Suppressor macrophage treated with lipopolysaccharide for 4 hours (primary cell): ENCODE measurements at places on chromosomes 2 and 18.

DNA sequence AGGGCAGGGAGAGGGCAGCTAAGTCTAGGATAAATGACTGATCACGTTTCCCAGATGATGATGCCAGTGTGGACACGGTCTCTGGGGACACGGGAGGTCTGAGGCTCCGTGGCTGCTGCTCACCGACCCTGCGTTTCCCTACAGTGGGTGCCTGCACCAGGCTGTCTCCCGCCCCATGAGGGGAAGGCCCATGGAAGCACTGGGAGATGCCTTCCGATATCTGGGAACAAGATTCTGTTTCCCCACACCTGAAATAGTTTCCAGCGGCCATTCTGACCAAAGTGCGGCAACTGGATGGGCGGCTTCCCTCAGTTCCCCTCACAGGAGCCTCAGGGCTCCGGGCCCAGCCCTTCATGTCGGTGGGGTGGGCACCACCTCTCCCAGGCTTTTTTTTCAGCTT is 83.1 kb downstream of the EDAR start:
- no peak for DNase-seq

- no peak for DNase-seq
Measured at GRCh38 chr18:63730773-63731172, 28.0 kb downstream of the SERPINB11 start.

DNA sequence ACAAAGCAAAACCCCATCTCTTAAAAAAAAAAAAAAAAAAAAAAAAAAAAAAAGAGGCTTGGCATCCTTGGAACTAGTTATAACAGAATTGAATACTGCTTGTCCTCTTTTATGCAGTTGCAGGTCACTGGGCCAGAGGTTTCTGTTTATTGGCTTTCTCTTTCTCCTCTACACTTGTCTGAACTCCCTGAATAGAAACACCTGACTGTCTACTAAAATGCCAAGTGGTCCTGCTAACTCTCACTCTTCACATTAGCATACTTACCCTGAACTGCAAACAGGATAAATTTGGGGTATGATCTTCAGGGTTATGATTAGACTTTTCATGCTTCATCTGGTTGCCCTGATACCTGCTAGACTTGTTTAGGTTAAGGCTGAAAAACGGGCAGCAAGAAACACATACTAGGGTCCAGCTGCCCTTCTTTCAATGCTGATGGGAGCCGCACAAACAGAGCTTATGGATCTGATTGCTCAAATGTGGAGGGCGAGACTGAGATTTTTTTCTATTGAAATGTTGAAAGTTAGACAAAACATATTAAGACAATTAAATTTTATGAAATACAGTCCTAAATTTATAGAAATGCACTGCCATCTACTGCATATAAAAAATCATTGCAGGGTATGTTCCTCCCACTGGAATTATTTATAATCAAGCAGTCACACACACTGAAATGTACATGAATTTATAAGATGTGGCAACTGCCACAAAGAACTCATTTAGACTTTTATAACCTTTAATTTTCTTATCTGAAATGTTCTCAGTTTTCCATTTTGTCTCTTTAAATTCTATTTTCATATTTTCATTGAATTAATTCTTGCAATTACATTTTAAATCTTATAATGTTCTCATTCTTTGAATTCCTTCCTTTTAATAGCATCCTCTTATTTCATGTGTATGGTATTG is 40.8 kb downstream of the GTF3C3 start:
- DNase-seq: peak; percentile 11

DNA sequence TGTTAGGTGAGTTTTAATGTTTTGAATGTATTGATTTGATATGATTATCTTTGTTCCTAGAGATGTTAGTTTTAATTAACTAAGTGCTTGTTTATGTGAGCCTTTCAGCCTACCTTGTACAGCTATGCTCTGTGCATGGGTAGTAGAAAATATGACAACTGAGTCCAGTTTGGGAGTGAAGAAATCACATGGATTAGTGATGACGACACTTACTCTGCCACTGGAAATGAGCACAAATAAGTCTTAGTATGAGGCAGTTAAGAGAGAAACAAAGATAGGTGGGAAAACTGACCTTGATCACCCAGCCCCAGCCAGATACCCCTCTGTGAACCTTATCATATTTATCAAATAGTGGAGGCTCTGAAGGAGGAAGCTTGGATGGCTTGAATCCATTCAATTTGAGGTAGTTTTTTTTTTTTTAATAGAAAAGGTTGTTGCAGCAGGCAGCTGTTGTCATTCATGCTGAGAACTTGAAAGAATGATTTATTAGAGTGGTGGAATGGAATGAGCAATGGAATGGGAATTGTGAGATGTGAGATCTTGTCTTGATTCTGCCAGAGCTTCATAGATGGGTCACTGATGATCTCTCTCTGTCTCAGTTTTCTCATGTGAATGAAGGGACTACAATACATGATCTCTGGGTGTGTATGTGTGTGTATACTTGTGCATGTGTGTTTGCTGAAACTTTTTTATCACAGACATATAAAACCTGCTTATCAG is 96.4 kb downstream of the MAP3K20 start:
- no peak for DNase-seq

DNA sequence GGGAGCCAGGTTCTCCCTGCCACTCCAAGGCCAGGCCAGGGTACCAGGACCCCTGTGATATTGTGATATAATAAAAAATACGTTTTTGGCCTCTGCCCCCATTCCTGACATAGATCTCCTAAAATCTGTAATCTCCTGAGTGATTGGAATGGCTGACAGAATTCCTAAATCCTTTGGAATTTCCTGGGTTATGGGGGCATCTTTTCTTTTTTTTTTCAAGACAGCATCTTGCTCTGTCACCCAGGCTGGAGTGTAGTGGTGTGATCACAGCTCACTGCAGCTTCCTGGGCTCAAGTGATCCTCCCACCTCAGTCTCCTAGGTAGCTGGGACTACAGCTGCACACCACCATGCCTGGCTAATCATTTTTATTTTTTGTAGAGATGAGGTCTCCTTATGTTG is 26.2 kb upstream of the TUBB6 start:
- no peak for DNase-seq

- no peak for DNase-seq
Measured at GRCh38 chr2:116180072-116180471, 1634.4 kb upstream of the DDX18 start.

DNA sequence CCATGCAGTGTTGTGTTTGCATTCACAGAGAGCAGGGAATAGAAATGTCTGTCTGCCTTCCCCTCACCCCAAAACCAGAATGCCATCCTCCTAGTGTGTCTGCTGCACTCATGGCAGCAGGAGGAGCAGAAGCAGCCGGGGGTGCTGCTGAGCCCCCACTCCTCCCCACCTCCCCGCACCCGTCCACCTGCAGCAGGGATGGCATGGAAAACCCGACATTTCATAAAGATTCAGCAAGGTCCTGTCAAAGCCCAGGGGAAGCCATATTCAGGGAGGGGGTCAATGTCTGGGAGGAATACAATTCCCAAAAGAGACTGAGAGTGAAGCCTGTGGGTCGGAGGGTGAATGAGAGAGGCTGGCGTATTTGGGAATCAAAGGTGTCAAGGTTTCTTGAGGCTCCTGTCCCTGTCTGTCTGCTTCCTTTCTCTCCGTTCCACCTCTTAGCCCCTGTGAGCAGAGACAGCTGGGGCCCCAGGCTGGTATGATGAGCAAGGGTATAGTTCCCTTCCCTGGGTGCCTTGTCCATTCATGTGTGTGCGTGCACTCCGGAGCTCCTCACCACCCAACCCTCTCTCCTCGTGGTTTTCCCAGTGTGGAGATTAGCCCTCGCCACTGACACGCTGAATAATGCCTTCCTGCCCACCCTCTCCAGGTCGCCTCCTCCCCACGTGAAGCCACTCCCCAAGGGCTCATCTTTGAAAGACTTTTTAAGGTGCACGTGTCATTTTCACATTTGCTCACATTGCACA is 133.5 kb upstream of the ZNF236 start:
- no peak for DNase-seq

GRCh38 chr2:1818404-1818803 is 74.1 kb upstream of the PXDN start:
- no peak for DNase-seq

GRCh38 chr2:47838686-47839085 is 55.7 kb downstream of the MSH6 start:
- DNase-seq: no peak

DNA sequence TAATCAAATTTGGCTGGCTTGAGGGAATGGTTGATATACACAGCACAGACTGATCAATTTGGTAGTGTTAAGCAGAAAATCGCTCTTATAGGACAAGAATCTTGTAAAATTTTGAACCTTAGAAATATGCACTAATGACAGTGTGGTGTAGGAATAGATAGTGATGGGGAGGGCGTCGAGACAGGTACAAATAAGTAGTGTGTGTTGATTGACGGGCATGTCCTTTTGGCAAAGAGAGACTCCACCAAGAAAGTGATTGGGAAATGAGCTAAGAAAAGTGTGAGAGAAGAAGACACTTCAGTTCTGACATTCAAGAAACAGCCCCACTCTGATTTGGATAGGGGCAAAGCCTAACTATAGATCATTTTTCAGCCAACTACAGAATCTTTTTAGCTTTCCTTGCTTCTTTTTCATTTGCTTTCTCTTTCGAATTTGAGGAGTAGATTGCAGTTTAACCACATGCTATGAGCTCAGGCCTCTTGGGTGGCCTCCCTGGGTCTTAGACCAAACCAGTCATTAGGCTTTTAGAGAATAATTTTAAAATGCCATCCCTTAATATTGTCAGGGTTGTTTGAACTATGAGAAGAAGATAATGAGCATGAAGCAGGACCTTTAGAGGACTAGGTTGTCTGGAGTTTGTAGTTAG is 127.1 kb downstream of the CERS6 start:
- peak; percentile 52 for DNase-seq

- DNase-seq: no peak
Measured at GRCh38 chr2:82139979-82140611, 1835.5 kb upstream of the LRRTM1 start.

DNA sequence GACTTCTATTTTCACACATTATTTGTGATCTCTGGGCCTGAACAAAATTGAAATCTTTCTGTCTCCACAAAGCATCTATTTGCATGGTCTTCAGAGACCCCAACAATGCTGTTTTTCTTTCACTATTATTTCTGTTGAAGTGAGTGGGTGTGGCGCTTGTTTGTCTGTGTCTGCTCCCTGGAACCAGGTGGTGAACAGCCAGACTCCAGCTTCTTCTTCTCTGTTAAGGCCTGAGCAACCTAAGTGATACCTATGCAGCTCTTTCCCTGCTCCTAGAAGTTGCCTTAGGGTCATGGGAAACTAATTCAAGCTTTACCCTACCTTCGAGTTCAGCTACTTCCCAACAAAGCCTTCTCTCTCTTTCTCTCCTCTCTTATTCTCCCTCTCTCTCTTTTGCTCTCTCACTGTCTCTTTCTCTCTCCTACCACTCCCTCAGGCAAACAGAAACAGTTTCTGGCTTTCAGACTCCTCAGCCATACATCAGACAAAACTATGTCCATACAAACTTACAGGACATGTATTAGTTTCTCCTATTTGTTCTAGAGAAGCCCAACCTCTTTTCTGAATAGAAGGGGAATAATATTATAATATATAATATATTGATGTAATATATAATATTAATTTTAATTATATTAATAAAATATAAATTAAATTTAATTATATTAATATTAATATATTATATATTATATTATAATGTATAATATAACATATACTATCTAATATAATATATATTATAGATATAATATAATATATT is 552.5 kb downstream of the DSC3 start:
- no peak for DNase-seq

GRCh38 chr2:8656160-8656641 is 25.7 kb upstream of the ID2 start:
- DNase-seq: no peak

- peak; percentile 37 for DNase-seq
Measured at GRCh38 chr18:63974991-63975390, 5.1 kb downstream of the SERPINB8 start.

GRCh38 chr18:61822879-61823278 is 69.9 kb downstream of the RNF152 start:
- no peak for DNase-seq

DNA sequence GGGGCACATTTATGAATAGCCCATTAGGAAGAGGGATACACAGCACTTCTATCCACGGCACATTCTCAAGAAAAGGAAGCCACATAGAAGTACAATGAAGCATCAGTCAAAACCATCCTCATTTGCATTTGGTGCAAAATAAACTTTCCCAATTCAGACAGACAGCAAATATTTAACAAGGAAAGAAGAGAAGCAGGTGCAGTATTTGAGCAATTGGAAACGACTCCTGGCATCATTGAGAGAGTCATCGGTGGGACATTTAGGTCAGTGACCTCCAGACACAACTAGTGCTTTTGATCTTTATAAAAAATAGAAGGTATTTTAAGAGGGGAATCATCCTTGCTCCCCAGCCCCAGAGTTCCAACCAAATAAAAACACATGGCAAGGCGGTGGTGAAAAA is 118.0 kb downstream of the MREG start:
- DNase-seq: no peak

DNA sequence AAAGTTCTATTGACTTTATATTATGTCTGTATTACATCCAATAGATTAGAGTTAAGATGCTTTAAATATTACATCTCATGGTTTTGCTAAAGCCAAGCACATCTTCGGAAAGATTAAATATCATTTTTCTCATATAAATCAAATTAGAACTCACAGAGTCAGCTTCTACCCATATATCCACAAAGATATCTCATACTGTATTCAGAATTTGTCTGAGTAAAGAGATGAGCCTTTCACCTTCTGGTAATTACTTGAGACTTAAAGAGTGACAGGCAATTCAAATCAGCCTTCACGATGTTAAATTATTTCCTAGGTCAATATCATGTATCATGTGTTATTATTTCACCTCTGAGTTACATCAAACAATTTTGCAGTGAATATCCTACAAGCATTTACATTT is 13.0 kb downstream of the CCDC178 start:
- no peak for DNase-seq

DNA sequence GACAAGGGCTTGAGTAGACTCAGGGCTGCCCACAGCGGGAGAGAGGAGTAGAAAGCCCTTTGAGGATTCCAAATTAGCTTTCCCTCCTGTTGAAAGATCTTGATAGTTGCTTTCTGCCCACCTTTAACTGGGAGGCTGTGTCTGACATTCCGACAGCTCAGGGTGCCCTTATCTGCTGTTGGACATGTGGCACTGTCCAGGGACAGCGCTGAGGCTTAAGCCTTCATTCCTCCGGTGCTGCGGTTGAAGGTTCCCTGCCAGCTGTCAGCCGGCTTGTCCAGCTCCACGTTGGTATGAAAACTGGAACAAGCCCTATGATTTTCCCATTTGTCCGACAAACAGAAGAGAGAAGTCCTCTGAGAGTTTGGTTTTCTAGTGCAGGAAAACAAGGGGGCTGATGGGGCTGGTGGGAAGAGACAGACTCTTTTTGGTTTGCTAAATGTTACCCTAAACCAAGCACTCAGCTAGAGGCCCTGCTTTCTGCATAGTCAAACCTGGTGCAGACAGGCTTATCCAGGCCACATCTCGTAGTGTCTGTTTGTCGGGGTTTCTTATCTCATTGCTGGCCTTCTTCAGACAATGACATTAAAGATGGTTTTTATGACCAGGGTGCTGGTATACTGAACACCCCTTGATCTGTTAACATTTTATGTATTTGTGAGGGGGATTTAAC is 24.5 kb downstream of the GREB1 start:
- no peak for DNase-seq

- DNase-seq: no peak
Measured at GRCh38 chr18:74190086-74190485, 41.8 kb downstream of the TIMM21 start.

GRCh38 chr18:36518839-36519238 is 221.3 kb downstream of the FHOD3 start:
- no peak for DNase-seq
